HCT116 (cell line): ENCODE measurements at places on chromosomes 13 and 19.

- DNase-seq = no peak
Measured at GRCh38 chr19:16849168-16849567, 20.0 kb downstream of the SIN3B start.

DNA sequence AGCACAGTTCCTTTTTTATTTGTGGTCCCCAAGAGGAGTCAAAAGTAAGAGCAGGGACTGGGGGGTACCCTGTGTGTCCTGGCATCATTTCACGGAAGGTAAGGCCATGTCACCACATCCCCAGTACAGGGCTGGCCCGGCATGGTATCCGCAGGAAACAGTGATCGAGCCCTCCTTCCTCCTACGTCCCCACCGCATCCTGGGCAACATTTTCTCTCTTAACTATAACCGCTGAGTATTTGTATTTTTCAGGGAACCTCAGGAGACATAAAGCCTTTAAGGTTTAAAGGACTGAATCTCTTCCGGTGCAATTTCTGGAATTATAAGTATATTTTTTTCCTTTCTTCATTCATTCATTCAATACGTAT is 13.6 kb upstream of the LATS2 start:
- no peak for DNase-seq

- no peak for DNase-seq
Measured at GRCh38 chr19:10662384-10663251, 8.5 kb downstream of the ILF3 start.

DNA sequence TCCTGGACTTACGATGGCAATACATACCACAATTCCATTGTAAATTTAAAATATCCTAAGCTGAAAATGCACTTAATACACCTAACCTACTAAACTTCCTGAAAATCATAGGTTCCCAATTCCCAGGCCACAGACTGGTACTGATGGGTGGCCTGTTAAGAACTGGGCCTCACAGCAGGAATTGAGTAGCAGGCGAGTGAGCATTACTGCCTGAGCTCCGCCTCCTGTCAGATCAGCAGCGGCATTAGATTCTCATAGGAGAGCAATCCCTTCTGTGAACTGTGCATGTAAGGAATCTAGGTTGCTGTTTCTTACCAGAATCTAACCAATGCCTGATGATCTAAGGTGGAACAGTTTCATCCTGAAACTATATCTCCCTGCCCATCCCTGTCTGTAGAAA is 1670.2 kb upstream of the PCDH20 start:
- no peak for DNase-seq

DNA sequence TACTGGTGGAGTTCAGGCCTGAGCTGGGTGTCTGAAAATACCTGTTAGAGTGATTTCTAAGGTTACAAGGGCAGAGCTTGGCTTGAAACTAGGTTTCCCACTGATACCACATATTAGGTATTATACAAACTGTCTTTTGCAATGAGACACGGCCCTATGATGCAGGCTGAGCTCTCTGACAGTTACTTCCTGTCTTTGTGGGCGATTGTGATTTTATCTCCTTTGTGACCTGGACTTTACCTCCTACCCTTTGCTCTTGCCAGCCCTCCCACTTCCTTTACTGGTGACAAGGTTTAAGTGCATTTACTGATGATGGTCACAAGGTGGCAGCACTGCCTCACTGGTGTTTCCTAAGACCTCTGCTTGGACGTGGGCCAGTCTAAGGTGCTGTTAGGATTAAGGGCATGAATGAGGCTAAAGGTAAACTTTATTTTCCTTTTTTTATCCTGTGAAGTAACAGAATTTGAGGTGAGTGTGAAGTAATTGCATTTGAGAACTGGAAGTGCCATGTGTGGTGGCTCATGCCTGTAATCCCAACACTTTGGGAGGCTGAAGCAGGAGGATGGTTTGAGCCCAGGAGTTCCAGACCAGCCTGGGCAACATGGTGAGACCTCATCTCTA is 7.7 kb upstream of the CXCL17 start:
- peak; percentile 85 for DNase-seq

DNA sequence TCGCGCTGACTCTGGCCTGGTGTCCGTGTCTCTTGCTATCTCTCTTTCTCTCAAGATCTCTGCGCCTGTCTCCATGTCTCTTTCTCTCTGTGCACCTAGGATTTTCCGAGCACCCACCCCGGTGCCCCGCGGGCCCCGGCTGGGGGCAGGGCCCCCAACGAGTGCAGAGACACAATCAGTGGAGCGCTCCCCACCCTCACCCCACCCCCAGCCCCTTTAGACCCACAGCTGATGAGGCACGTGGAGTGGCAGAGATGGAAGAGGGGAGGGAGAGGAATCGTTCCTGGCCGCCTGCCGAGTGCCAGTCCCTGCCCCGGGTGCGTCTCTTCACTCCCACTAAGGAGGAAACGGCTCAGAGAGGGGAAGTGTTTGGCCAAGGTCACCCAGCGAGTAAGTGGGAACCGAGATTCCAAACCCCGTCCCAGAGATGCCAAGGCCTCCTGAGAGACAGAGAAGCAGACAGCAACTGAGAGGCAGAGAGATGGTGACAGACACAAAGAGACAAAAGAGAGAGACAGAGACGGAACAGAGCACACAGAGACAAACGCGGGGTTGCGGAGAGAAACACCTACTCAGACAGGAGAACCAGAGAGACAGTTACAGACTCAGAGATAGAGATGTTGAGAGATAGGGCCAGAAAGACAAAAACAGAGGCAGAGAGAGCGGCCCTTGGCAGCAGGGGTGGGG is 626 bp upstream of the BCL3 start:
- no peak for DNase-seq

- no peak for DNase-seq
Measured at GRCh38 chr19:50252111-50252886, 48.9 kb downstream of the MYH14 start.

DNA sequence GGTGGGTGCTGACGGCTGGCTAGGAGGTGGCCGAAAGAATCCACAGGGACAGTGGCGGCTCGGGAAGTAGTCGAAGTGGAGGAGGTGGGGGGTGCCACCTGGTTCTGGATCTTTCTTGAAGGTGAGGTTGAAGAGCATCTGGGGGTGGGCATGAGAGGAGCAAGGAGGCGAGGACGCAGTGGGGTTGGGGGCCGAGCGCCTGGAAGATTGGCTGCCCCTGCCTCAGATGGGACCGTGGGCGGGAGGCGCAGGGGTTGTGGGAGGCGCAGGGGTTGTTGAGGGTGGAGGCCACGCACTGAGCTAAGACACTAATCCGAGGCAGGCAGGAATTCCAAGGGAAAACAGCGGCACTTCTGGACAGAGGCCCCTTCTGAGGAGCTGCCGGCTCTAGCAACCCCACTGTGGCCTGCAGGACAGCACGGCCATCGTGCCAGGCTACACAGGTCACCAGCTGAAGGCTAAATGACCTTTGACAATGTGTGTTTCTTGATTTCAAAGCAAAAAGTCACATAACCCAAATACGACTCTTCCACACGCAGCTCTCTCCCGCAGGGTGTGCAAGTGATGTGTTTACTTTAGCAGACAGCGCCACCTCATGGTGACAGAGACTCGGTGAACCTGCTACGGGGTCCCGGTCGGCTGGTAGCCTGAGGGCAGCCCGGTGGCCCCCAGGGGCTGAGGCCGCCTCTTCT is 44.1 kb upstream of the RANBP3 start:
- DNase-seq = peak; percentile 47
